ENCODE measurements at places on chromosomes 4 and X. TPM values are rescaled to one million over a fixed set of nuclear protein-coding genes. Genes with fewer than 3 reads are reported as not detected.

GRCh38 chr4:10045481-10045880 is 24.2 kb upstream of the SLC2A9 start:
- no peak overlapping the region for H3K27ac ChIP-seq
- no peaks in the 10 kb centered on the region for H3K27me3 ChIP-seq

DNA sequence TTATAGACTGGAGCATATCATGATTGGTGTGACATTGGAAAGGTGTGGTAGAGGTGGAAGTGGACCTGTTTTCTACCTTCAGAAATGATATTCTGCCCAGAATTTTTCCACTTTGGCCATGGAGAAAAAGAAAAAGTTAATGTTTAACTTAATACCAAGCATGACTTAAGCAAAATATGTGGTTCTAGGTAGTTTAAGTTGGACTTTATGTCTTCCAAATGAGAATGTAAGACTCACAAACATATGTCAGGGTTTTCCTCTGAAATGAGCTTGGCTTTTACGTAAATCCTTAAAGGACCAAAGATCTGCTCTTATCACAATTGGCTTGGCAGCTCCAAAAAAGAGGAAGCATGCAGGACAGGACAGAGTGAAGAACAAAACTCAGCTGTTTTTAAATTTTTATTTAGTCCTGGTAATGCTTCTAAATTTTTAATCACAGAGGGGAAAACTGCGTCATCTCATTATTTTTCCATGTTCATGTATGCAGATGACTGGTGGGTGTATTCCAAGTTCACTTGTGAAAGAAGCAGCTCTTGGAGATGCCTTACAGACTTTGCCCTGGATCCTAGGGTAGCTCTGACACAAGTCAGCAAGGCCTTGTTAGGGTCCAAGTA is 98.2 kb downstream of the ANK2 start:
- no peaks in the 10 kb centered on the region for H3K36me3 ChIP-seq
- no peak overlapping the region for H3K4me3 ChIP-seq
- DNase-seq = no peak
- no peaks in the 10 kb centered on the region for H3K27me3 ChIP-seq
- 0 out of 2 replicates have a peak, but pooled peaks cover under 1% of the 10 kb centered on the region for H3K4me1 ChIP-seq

Gene TMSB15B
- total RNA-seq = 10.4 TPM

Gene PDE5A
- total RNA-seq = 114 TPM

DNA sequence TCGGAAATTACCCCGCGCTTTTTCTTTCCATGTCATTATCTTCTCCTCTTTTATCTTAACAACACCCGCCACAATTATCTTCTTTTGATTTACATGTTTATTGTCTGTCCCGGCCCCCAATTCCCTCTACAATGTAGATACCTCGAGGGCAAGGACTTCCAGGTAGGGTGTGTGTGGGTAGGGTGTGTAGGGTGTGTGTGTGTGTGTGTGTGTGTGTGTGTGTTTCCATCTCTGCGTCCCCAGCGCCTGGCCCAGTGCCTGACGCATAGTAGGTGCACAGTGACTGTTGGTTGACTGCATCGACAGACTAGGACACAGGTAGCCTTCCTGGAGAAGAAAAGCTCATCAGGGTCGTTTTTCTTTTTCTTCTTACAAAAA is 103.1 kb downstream of the UCHL1 start:
- no peak overlapping the region for H3K27ac ChIP-seq
- no peaks in the 10 kb centered on the region for H3K36me3 ChIP-seq
- peaks cover 9% of the 10 kb centered on the region for H3K27me3 ChIP-seq
- DNase-seq = no peak

DNA sequence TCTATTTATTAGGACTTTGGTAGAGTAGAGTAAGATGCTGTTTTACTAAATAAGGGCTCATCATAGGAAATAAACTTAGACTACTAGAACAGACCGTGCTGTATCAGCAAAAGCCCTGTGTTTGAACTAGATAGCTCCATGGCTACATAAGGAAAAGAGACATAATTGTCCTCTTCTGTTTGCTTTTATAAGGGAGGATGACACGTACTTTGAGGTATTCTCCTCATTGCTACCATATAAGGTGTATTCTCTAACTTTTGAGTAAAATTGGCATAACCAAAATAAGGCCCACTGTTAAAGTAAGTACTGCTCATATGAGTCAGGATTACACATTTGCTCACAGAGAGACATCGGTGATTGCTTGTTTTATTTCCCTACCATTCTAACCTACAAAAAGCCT is 64.3 kb downstream of the PDLIM5 start:
- H3K27ac ChIP-seq = no peak overlapping the region
- H3K36me3 ChIP-seq = no peaks in the 10 kb centered on the region
- no peak for DNase-seq
- no peak overlapping the region for H3K4me3 ChIP-seq
- H3K4me1 ChIP-seq = no peaks in the 10 kb centered on the region

Gene WDFY3
- total RNA-seq = 47.8 TPM

GRCh38 chr4:55819634-55820033 is at the start of gene EXOC1L:
Gene EXOC1L, plus strand, starts transcription at chr4:55819790. Its CDS starts 237 bp downstream, at chr4:55820027.
- no peak for DNase-seq
- H3K36me3 ChIP-seq = no peaks in the 10 kb centered on the region
- no peak within 1 kb of the TSS for H3K27ac ChIP-seq
- no peaks in the 10 kb centered on the region for H3K4me1 ChIP-seq

Gene SYTL4
- 0.15 TPM for total RNA-seq

Gene NUDT10
- total RNA-seq = not detected

- no peaks in the 10 kb centered on the region for H3K27me3 ChIP-seq
- H3K36me3 ChIP-seq = no peaks in the 10 kb centered on the region
- no peaks in the 10 kb centered on the region for H3K4me1 ChIP-seq
- no peak for DNase-seq
- H3K4me3 ChIP-seq = no peak overlapping the region
Observed at GRCh38 chrX:40117715-40118285, 20.0 kb upstream of the BCOR start.

Gene GLOD5
- total RNA-seq = not detected

- no peak overlapping the region for H3K27ac ChIP-seq
- no peaks in the 10 kb centered on the region for H3K4me1 ChIP-seq
- no peaks in the 10 kb centered on the region for H3K36me3 ChIP-seq
- no peak overlapping the region for H3K4me3 ChIP-seq
Observed at GRCh38 chr4:58658701-58659100, 1548.5 kb upstream of the IGFBP7 start.

- H3K4me3 ChIP-seq = no peak overlapping the region
- no peaks in the 10 kb centered on the region for H3K27me3 ChIP-seq
- no peak overlapping the region for H3K27ac ChIP-seq
- DNase-seq = no peak
- no peaks in the 10 kb centered on the region for H3K36me3 ChIP-seq
- H3K4me1 ChIP-seq = no peaks in the 10 kb centered on the region
Observed at GRCh38 chrX:64853424-64853823, 122.8 kb downstream of the ZC4H2 start.
